Activated CD4-positive, alpha-beta T cell treated with anti-CD3 and anti-CD28 coated beads, Interleukin-2, Interleukin-6, amounts not matched to agents 100 ng/mL and 50 ng/mL, durations not matched to agents 16 hours and 8 hours (primary cell): ENCODE measurements at places on chromosomes 4 and X.

GRCh38 chr4:38330936-38331335, 333.1 kb upstream of the KLF3 start:
- no peak for DNase-seq

DNA sequence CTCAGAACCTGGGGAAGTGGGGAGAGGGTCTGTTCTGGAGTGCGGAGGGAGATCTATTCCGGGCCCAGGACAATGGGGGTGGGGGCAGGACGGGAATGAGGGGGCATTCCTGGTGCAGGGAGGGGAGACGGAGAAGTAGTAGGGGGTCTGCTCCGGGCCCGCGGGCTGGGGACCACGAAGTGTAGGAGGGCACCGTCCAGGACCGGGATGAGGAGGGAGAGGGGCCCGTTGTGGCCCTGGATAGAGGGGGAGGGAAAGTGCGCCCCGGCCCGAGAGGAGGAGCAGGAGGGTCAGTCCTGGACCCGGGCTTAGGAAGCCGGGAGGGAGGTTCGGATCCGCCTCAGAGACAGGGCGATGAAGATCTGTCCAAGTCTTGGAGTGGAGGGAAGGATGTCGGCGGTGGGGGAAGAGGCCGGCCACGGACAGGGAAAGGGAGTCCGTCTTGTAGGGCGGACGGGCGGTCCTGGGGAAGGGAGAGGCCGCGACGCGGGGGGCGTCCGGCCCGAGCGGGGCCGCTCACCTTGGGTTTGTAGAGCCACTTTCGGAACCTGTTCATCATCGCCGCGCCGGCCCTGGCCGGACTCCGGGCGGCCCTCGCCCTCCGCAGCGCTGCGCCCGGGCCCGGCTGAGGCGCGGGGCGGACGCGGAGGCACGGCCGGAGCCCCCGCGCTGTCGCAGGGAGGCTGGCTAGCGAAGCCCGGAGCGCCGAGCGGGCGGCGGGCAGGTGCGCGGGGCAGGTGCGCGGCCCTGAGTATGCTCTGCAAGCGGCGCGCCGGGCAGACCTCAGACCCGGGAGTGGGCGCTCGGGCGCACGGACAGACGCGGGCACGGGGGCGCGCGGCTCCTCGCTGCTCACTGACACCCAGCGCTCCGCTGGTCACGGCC, at the start of gene ZFYVE28:
Gene ZFYVE28, minus strand, starts transcription at position 881 of the 885 bp plus-strand sequence. Its CDS starts 322 bp downstream, at position 559.
- DNase-seq: no peak

- no peak for DNase-seq
Measured at GRCh38 chr4:77169481-77169880, 12.5 kb downstream of the CCNG2 start.

DNA sequence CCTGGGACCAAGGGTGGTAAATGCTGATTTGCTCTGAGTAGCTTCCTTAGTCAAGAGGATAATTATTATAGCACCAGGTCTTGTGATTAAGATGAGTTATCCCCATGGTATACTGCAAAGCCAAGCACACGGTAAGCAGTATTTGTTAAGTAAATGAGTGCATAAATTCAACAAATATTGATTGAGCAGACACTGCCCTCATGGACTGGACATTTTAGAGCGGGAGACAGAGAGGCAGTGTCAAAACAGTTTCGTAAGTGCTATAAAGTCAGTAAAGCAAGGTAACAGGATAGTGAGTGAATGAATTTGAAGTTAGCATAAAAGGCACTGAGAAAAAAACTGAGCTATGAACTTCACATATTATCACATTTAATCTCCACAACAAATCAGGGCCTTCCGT, 13.9 kb downstream of the PHF8 start:
- DNase-seq: no peak

DNA sequence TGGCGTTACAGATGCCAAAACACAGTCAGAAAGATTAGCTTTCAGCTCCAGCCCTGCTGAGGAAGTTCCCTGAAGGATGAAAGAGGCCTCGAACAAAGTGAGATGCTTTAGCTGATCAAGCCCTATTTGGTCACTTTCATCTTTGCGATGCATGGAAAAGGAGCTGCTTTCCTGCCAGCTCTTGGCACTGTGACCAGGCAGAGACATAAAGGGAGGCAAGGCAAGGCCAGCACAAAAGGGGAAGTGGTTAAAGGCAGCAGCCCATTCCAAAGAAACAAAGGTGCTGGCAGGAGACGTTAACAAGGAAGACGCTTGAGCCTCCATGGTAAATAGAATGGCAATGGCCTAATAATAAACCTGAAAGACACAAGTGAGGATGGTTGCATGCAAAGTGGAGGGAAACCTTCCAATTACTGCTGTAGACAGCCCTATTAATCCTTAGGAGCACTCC, 617.1 kb upstream of the INTU start:
- DNase-seq: no peak

- no peak for DNase-seq
Measured at GRCh38 chr4:3225071-3225850, 23.7 kb upstream of the MSANTD1 start.

DNA sequence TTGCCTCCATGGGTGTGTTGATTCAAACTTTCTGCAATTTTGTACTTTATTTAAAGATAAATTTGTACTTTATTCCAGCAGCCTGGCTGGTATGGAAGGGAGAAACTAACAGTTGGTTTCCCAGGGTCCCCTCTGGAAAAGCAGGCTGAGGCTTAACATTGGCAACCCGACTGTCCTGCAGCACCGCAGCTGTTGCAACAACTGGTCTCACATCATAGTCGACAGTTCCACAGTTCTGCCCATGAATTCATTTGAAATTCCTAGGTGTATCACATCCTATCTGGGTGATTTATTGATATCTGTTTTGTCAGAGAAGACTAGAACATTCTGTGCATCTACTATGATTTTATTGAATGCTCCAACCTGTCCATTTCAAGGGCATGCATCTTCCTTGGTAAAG, 98.8 kb upstream of the GATB start:
- DNase-seq: no peak

- no peak for DNase-seq
Measured at GRCh38 chr4:167359711-167360110, 125.4 kb upstream of the SPOCK3 start.

- DNase-seq: peak; percentile 74
Measured at GRCh38 chr4:89365776-89366175, 58.2 kb upstream of the GPRIN3 start.

DNA sequence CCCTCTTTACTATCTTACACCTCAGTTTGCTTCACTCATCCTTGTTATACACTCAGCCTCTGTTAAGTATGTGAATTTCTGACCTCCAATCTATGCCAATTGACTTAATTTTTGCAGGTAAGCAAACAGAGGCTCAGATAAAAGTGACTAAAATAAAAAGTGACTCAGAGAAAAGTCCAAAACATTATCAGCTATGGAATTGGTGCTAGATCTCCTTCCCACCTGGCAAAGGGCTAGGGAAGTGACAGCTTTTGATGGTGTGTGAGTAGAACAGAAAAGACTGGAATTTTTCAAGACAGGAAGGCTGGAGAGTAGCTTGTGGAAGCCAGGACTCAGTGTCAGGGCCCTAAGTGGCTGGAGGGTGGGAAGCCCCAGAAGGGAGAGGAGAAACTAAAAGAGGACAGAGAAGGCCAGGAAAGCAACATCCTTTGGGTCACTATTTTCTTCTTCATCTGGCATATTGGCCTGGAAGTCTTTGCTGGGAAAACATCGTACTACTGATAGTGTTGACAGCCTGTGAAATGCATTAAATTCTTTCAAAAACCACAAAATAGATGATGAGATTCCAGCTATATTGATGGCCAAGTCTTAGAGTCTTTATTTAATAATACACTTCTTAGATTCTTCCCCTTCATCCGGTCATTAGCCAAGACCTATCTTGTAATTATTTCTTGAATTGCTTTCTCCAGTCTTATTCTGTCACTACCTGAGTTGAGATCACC, 392.8 kb downstream of the RAPGEF2 start:
- no peak for DNase-seq

DNA sequence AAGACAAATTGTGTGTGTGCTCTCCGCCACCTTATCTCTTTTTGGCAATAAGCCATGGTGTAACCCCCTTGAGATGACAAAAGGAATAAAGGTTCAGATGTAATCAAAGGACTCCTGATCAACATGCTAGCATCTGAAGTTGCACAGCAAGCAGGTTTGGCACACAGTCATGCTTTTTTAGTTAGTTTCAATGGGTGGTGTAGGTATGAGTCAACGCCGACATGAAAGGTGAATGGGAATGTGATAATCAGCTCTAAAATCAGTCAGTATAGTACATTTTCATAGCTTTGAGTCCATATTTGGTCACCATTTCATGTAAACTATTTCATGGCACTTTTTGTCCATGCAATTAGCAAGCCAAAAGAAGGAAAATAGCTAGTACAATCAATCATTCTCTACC, 50.4 kb upstream of the ETNPPL start:
- DNase-seq: peak; percentile 49

DNA sequence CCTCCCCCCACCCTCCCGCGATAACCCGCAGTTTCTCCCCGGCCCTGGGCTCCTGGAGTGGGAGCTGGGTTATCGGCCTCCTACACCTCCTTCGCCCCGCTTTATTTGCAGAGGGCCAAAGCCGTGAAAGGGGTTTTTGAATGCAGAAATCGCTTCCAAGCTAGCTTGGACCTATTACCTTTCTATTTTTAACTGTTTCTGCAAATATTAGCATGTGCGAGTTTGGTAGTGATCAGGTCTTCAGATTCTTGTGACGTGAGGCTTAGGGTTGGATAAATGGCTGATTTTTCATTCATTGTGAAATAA, 1.3 kb downstream of the USP9X start:
- no peak for DNase-seq

DNA sequence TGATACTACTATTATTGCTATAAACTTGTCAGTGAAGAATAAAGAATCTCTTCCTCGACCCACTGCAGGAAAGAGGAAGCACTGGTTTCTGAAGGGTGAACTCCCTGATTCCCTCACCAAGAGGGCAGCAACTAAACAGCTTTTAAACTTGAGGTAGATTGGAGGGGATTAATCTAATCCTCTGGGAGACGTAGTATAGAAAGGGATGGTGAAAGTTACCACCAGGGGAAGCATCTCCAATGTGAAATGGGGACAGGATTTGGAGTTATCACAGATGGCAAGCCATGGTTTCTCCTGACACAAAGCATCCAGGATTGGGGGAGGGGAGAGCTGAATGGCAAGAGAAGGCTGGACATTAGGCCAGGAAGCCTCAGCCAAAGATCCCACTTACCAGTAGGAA, 62.7 kb upstream of the PTPN13 start:
- DNase-seq: no peak

DNA sequence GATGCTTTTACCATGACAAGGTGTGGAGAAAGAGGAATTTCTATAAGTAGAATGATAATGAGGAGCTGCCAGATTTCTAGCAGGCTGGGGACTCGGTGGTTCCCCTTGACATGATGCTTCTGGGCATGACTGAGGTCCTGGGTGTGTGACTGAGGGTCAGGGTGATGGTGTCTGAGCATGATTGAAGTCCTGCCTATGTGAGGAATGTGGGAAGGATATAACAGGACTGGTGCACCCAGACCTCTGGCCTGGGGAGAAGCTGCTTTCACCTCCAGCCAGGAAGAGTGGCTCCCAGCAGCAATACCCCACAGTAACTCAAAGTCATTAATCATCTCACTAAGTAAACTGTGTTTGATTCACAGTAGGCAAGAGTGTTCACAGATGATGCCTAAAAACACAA, 17.4 kb downstream of the SORBS2 start:
- no peak for DNase-seq

GRCh38 chr4:161336016-161336530, 827.7 kb downstream of the FSTL5 start:
- DNase-seq: no peak
